Renal pelvis (tissue), 12 donors: ENCODE measurements at places on chromosomes 4 and X. TPM values are rescaled to one million over a fixed set of nuclear protein-coding genes. Genes with fewer than 3 reads are reported as not detected.

Gene MORC4
- polyA plus RNA-seq: 19.7 TPM

Gene CT45A1
- not detected for polyA plus RNA-seq

Gene RGS12
- polyA plus RNA-seq: 60.8 TPM

Gene NPY1R
- 19.4 TPM for polyA plus RNA-seq

Gene CXCL8
- not detected for polyA plus RNA-seq

Gene DGAT2L6
- polyA plus RNA-seq: not detected

Gene FRAS1
- polyA plus RNA-seq: 102 TPM

Gene EFHC2
- 8.6 TPM for polyA plus RNA-seq

Gene IRF2
- polyA plus RNA-seq: 31.3 TPM
